ENCODE measurements at places on chromosomes 5 and 9. TPM values are rescaled to one million over a fixed set of nuclear protein-coding genes. Genes with fewer than 3 reads are reported as not detected.

DNA sequence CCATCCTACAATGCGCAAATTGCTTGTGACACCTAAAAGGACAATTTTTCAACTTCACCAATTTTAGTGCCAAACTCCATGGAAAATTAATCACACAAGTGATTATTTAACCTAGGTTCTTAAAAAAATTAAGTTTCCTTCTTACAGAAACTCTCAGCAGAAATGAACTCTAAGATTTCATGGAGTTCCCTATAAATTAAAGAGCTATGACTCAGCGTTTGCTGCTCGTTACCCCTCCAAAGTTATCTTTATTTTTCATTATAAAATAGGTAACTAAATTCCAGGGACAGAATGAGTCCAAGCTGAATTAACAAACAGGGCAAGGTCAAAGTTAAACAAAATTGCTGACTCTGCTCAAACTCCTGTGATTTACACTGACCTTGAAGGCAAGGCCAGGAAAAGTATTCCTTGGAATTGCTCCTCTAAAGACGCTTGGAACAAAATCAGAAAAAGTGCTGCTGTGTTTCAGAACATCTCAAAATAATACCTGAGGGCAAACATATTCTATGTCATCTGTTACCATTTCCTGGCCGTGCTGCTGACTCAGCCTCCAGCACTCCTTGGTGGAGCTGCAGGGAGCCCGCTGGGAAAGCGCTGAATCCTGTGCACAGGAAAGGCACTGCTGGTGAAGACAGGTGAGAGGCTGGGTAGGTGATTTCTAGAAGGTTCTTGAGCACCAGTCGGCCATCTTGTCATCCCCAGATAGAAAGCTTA is 2.5 kb upstream of the CMBL start:
- no peak for DNase-seq

DNA sequence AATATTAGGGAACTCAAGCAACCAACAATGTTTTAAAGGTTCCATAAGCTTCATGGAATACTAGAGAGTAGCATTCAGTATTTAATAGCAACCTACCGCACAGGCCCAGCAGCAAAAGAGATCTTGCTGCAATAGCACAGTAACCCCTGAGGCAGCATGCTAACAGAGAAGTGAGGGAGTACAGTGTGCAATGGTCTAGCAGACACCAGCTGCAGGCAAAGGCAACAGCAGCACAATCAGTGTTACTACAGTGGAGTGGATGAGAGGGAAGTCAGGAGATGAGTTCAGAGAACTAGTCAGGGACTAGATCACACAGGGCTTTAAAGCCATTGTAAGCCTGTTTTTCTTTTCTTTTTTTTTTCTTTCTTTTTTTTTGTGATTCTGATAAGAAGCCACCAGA is 2.8 kb downstream of the TICAM2 start:
- DNase-seq: no peak

GRCh38 chr5:144083185-144083584 is 87.3 kb downstream of the YIPF5 start:
- no peak for DNase-seq

- DNase-seq: no peak
Measured at GRCh38 chr9:26261503-26262330, 583.5 kb upstream of the TUSC1 start.

DNA sequence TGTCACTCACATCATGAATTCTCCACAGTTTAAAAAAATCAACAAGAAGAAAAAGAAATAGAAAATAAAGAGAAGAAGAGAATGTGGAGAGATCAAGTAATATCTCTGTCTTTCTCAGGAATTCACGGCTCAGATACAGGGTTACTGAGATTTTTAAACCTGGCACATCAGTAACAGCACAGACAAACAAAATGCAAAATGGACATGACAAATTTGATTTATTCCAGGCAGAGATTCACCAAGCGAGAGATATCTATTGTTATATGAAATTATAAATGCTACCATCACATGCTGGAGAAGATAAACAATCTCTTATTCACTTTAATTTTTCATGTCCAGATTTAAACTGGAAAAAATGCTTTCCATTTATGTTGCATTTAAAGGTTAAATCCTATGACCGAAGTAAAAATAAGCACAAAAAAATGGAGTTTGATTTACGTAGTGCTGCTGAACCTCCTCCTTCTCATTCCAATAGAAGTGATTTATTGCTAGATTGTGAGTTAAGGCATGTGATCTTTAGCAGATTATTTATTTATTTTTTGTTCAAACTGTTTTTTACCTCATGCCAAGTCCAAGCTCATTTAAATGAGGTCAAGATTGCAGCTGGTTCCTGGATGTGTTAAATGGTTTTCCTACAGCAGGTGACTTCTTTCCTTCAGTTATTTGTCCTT is 926.4 kb downstream of the MAT2B start:
- no peak for DNase-seq

Gene LCN10
- 0.20 TPM for total RNA-seq
